ENCODE measurements at places on chromosomes 6 and 20.
A peak's percentile ranks its signal among the peaks of the same experiment; 100 is the strongest.

DNA sequence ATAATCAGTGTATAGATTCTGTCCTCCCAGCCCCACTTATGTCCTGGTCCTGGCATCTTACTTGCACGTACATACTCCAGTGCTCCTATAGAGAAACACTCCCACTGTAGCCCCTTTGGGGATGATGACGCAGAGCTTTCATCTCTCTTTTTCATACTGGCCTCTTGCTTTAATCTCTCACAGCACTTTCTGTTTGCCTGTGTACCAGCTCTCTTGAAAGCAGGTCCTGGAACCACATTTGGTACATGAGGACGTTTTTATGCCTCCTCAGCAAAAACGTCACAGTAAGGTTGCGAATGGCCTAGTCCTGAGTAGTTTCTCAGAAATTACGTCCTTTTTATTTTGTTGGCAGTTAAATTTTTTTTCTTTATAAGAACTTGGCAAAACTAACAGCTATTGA, 10.8 kb downstream of the L3MBTL3 start:
- DNase-seq = no peak

- DNase-seq = no peak
Measured at GRCh38 chr6:91082311-91082832, 495.5 kb upstream of the MAP3K7 start.

DNA sequence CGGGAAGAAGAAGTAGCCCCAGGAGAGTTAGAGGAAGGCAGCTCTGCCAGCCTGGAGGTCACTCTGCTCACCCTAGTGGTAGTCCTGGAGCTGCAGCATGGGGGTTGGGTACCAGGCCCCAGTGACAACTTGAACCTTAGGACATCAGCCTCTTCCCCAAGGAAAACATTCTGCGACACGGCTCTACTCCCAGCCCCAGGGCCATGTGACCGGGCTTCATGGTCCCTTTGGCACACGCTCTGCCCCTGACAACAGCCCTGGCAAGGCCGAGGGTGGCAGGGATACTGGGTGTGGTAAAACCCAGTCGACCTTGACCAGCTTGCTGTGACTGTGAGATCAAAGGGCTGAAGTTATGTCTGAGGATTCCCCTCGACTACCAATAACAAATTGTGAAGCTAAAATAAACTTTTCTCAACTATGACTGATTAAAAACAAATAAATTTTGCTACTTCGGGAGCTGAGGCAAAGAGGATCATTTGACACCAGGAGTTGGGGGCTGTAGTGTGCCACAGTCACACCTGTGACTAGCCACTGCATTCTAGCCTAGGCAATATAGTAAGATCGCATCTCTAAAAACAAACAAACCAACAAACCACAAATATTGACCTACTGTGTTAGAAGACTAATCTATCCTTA, 24.4 kb upstream of the ARID1B start:
- peak; percentile 68 for DNase-seq

DNA sequence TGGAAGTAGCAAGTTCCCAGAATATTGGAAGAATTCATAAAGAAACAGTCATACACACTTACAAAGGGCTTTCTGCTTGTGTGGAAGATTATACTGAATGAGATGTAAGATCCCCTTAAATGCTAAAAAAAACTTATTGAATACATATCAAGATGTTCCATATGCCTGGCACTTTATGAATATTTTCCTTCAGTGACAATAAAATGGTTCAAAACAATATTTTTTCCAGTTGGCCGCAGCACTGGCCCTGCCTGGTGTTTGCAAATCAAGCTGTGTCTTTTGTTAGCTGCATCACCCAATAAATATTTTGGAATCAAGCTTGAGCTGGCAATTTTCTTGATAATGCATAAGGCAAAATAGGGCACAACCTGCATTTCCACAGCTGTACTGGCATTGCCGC, 51.2 kb downstream of the CFAP61 start:
- DNase-seq = no peak

- DNase-seq = no peak
Measured at GRCh38 chr6:37487591-37488380, 11.9 kb downstream of the CCDC167 start.

GRCh38 chr6:5401845-5402738, 140.8 kb downstream of the FARS2 start:
- DNase-seq = peak; percentile 40

DNA sequence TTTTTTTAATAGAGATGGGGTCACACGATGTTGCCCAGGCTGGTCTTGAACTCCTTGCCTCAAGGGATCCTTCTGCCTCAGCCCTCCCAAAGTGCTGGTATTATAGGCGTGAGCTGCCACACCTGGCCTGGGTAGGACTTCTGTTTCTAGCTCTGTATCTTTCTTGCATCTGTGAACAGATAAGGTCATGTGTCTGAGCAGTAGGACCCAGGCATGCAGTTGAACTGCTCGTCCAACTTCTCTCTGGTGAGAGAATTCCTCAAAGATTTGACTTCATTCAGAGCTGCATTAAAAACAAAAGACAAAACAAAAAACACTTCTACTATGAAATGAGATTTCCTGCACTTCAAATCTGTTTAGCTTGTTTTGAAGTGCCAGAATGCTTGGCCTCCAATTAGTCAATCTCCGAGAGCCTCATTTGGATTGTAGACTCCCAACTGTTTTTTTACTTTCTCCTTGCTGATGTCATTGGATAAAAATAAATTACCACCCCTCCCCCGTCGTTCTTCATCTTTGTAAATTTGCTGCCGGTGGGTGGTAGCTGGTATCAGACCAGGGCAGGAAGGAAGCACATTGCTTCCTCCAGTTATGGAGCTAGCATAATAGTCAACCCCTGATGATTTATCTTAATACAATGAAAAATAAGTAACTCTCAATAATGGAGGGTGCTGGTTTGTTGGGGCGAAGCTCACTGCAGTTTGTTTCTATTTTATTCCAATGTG, 17.6 kb downstream of the CD109 start:
- no peak for DNase-seq

DNA sequence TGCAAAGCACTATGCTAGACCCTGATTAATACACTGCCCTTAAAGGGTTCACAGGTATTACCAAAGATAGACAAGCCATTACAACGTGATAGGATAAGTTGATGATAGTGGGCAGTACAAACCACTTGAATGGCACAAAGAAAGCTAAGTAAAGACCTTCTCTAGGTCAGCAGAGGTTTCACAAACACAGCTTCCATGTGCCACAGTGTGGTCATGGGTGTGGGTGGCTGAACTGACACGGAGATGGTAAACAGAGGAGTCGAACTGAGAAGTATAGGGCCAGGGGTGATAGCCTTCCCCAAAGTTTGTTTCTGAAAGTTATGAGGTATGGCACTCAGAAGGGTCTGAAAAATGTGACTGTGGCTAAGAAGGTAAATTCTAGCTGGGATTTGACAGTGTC, 4.3 kb downstream of the ZBTB9 start:
- no peak for DNase-seq

All from GM12865 (cell line).